ENCODE measurements at places on chromosomes 7 and 10. TPM values are rescaled to one million over a fixed set of nuclear protein-coding genes. Genes with fewer than 3 reads are reported as not detected.

- H3K27ac ChIP-seq, result no peak overlapping the region
- no peaks in the 10 kb centered on the region for H3K27me3 ChIP-seq
- no peak for DNase-seq
- peaks cover 32% of the 10 kb centered on the region for H3K4me1 ChIP-seq
Observed at GRCh38 chr10:60953420-60953819, 9.4 kb upstream of the RHOBTB1 start.

DNA sequence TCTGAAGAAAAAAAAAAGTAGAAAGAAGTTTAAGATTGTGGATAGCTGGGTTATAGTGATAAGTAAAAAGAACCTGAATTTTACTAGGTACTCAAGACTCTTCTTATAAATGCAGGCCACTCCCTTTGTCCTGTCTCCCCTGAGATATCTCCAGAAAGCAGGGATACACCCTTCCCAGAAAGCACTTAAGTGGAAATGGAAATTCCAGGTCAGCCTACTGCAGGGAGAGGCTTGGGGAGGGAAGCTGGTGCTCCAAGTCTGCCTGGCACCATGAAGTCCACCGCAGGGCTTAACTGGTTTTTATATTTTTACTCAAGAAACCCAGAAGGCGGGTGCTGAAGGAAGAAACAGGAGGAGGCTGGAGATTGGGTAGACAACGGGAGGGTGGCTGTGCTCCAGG lies 162.3 kb downstream of the INHBA start:
- no peak overlapping the region for H3K27ac ChIP-seq
- no peaks in the 10 kb centered on the region for H3K27me3 ChIP-seq
- no peaks in the 10 kb centered on the region for H3K4me1 ChIP-seq
- no peak for DNase-seq
- H3K36me3 ChIP-seq, result no peaks in the 10 kb centered on the region
- no peak overlapping the region for H3K4me3 ChIP-seq

- H3K27me3 ChIP-seq, result no peaks in the 10 kb centered on the region
- H3K4me1 ChIP-seq, result no peaks in the 10 kb centered on the region
- H3K27ac ChIP-seq, result no peak overlapping the region
- no peak for DNase-seq
Observed at GRCh38 chr7:70627461-70627860, 504.5 kb upstream of the GALNT17 start.

DNA sequence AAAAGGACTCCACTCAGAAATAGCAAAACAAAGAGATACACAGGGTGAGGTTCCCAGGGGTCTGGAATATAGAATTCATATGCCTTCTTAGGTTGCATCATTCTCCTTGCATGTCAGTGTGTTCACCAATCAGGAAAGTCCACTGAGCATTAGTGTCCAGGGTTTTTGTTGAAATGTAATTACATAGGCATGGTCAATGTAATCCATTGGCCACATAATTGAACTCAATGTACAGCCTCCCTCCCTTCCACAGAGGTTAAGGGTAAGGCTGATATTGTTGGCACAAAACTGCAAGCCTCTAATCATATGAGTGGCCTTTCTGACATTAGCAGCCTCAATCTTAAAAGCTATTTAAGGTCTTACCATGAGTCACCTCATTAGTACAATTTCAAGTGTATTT lies 736.1 kb upstream of the VSTM2A start:
- no peak overlapping the region for H3K4me3 ChIP-seq
- H3K4me1 ChIP-seq, result no peaks in the 10 kb centered on the region
- H3K36me3 ChIP-seq, result no peaks in the 10 kb centered on the region
- DNase-seq, result no peak
- no peaks in the 10 kb centered on the region for H3K27me3 ChIP-seq
- H3K27ac ChIP-seq, result no peak overlapping the region

DNA sequence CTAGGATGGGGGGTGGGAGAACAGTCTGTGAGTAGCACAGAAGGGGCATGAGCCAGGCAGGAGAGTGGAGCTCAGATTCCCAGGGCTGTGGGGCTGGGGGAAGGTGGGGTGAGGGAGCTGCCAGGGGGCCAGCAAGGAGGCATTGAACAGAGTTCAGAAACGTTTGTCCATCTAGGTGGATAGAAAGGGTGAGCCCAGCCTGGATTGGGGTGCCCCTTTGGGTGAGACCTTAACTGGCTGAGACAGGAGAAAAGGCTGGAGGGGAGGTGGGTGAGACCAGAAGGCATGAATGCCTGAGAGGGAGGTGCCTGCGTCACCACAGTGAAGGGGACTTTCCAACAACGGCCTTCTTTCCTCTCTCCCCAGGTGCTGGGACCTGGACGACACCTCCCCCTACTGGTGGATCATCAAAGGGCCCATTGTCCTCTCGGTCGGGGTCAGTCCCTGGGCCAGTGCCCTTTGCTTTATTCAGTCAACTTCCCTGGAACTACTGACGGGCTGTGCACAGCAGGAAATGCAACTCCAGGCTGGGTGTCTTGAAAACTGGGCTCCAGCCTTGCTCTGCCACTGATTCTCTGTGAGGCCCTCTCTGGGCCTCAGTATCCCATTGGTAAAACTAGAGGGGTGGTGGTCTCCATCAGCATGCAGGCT lies 11.0 kb downstream of the GHRHR start:
- no peaks in the 10 kb centered on the region for H3K4me1 ChIP-seq
- H3K27me3 ChIP-seq, result no peaks in the 10 kb centered on the region

DNA sequence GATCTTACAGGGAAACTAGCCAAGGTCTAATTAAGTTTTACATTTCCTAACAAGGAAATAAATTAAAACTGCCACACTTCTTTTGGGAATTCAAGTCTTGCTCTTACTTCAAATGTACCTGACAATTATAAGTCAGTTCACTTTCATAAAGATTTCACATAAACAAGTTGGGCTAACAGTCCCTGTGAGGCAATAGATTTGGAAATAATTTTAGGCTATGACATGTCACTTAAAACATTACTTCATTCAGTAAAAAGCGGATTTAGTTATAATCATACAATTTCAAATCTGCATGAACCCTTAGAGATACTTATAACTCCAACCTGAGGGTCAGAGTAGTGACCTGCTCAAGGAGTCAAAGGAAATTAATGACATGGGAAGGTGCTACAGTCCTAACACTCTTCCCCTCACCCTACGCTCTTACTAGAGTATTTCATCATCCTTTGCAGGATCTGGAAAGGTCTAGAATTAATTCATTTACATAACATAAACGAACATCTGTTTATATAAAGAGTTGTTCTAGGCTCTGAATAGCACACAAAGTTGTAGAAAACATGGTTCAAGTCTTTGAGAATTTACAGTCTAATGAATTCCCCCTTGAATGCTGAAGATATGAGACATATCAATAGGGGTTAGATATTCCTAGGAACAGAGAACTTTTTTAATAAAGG lies 32.3 kb upstream of the DNAJB12 start:
- no peaks in the 10 kb centered on the region for H3K4me1 ChIP-seq
- no peak overlapping the region for H3K27ac ChIP-seq
- H3K4me3 ChIP-seq, result no peak overlapping the region
- DNase-seq, result no peak

DNA sequence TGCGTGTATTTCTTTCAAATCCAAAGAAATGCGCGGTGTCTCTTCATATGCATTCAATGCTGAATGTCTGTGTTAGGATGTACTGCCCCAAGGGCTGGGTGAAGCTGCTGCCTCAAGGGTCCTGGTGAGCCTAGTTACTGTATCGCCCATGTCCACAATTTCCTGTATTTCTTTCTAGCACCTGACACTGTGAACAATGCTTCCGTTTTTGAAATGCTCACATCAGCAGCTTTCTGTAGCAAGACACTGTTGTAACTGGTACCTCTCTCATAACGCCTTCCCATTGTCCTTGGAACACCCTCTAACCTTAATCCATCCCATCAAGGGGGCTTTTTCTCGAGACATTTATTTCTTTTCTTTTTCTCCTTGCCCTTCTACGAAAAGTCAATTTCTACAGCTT lies 25.1 kb downstream of the NRP1 start:
- H3K27me3 ChIP-seq, result no peaks in the 10 kb centered on the region
- H3K36me3 ChIP-seq, result no peaks in the 10 kb centered on the region
- H3K27ac ChIP-seq, result no peak overlapping the region
- H3K4me3 ChIP-seq, result no peak overlapping the region
- peaks cover 23% of the 10 kb centered on the region for H3K4me1 ChIP-seq

AKR1C4 gene
- polyA plus RNA-seq, result not detected

COL13A1 gene
- 1.4 TPM for polyA plus RNA-seq
